Fibroblast of the aortic adventitia (primary cell): ENCODE measurements at places on chromosomes 6 and 20. TPM values are rescaled to one million over a fixed set of nuclear protein-coding genes. Genes with fewer than 3 reads are reported as not detected.
A peak's percentile ranks its signal among the peaks of the same experiment; 100 is the strongest.

DNA sequence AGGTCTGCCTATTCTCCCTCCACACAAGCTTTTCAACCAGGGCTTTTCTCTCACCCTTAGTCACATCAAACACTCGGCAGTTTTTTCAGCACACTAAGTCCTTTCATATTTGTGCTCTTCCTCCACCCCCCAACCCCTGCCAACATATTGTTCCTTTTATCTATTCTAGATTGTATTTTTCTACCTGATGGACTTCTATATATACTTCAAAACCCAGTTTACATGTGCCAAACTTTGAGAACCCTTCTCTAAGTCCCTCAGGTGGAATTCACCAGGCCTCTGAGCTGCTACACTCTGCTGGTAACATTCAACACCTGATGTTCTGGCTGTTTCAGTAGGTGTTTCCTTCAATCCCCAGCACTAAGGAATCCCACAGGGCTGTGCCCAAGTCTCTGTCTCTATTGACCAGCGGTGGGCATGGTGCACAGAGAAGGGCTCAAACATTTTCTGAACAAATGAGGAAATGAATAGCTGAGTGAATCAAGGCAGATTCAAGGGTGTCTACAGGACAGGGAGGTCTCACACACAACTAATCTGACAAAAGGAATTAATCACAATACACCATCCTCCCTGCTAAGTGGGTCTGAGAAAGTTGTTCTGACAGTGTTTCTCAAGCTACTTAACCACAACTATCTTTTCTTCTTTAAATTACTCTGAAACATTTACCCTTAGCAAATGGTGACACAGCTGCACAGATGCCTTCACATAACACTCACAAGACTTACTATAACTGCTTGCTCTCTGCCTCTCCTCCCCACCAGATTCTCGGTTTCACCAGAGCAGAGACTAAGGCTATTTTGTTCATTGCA lies 166.5 kb downstream of the TSHZ2 start:
- no peak for DNase-seq

DNA sequence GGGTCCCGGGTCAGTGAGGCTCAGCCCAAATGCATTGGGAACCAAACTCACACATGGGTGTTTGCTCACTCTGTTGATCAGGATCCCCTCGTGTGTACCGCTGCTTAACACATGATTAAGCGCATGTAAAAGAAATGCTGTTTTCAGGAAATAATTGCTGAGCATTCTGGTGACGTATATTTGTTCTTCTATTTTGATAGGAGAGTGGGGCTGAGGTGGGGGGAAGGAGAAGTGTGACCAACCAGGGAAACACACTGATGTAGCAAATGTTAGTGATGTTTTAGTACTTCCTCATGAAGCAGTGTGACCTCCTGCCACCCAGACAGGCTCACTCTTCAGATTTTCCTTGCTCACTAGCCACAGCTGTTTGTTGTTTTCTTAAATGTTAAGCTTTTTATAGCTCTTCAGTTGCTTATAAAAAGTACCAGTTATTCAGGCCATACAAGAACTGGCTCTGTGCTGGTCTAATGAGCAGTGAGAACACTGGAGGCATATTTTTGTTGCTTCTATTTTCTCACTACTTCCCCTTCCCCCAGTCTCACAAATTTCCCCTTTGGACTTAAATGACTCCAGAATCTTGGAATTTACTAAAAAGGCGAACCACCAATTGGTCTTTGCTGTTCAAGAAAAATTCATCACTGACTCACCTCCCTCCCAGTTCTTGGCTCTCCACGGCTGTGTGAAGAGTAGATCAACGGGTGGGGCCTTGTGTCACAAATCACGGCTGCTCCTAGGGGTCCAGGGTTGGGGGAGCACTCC lies 79.2 kb upstream of the BACH2 start:
- peak; percentile 77 for DNase-seq

- no peak for DNase-seq
These were observed 55.9 kb upstream of the KCNK16 start for GRCh38 chr6:39378175-39378959.

GRCh38 chr6:149566410-149567193 lies 427 bp downstream of the GINM1 start:
- peak; percentile 31 for DNase-seq

GRCh38 chr20:23002276-23002675 lies 32.8 kb upstream of the SSTR4 start:
- DNase-seq, result no peak

- peak; percentile 16 for DNase-seq
These were observed 33.3 kb downstream of the GABRR2 start for GRCh38 chr6:89281779-89282246.

GRCh38 chr6:31898383-31899011 lies 999 bp upstream of the EHMT2 start:
- peak; percentile 56 for DNase-seq

GRCh38 chr6:71376830-71377229 lies 88.2 kb downstream of the OGFRL1 start:
- DNase-seq, result no peak

DNA sequence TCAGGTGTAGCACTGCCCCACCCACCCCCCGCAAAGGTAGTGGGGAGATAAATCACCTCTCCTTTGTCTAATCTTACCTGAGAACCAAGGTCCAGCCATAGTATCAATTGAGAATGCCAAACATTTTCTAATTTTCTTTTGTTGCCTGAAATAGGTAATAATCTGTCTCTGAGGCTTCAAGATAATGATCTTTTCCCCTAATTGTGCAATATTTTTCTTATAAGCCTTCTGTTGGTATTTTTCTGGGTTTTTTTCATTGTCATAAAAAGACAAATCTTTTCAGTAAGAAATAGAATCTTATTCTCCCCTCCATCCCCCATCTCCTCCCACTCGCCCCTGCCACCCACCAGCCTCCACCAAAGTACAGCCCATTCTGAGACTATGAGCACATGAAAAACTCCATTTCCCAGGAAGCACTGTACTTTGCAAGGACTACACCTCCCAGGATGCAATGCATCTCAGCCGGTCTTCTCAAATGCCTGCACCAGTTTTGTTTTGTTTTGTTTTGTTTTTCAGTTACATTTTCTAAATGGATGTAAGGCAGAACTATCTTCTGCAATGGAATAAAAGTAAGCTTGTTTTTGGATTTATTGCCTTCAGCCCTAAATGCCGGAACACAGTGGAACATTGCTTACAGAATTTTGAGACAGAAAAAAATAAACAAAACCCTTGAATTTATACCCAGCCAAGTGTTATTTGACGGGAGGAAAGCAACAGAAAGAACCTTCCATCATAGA lies 268.0 kb downstream of the TFAP2A start:
- peak; percentile 6 for DNase-seq

DNA sequence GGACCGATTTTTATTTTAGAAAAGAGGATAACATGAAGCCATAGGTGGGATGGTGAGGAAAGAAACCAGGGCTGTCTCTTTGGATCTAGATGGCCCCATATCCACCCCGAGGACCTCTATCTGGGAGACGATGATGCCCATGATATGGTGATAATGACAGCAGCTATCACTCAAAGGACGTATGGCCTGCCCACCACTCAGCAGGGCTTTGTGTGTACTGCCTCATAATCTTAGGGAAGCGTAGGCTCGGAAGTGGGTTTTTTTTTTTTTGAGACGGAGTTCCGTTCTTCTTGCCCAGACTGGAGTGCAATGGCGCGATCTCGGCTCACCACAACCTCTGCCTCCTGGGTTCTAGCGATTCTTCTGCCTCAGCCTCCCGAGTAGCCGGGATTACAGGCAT lies 8.2 kb upstream of the TAF8 start:
- no peak for DNase-seq

GRCh38 chr6:119294984-119295383 lies 54.6 kb downstream of the MAN1A1 start:
- no peak for DNase-seq

GRCh38 chr20:39862470-39862891 lies 826.6 kb downstream of the MAFB start:
- DNase-seq, result peak; percentile 57

GRCh38 chr20:59571551-59572314 lies 32.6 kb upstream of the PHACTR3 start:
- peak; percentile 52 for DNase-seq

- peak; percentile 83 for DNase-seq
These were observed 39.0 kb downstream of the GMPR start for GRCh38 chr6:16277101-16277981.

DNA sequence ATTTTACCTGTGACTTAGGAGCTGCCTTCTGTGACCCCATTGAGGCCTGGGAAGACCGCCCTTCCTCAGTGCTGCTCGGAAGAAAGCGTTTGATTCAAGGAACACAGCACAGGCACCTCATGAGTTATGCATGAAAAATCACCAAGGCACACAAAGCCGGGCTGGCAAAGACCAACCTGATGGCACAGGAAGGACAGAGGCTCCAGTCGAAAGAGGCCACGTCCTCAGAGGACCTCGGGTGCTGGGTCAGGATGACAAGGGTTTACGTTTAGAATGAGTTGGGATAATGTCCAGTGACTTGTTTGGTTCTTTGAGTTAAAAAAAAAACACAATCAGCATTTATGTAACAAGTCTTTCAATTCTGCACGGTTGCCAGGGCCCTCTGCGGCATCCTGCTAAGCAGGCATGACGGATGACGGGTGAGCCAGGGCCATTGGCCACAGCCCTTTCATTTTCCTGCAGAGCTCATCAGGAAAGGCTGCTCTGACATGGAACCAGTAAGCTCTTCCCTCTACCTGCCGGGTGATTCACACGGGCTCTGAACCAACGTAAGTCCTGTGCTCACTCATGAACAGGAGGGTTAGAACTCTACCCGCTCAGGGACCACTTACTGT lies 112.8 kb downstream of the DACT2 start:
- DNase-seq, result no peak

GRCh38 chr6:136685540-136686108 lies 106.7 kb downstream of the MAP3K5 start:
- DNase-seq, result peak; percentile 12

- DNase-seq, result no peak
These were observed 84.5 kb downstream of the NRN1 start for GRCh38 chr6:5922230-5922629.

- no peak for DNase-seq
These were observed 197.4 kb upstream of the PRSS16 start for GRCh38 chr6:27049863-27050781.

DNA sequence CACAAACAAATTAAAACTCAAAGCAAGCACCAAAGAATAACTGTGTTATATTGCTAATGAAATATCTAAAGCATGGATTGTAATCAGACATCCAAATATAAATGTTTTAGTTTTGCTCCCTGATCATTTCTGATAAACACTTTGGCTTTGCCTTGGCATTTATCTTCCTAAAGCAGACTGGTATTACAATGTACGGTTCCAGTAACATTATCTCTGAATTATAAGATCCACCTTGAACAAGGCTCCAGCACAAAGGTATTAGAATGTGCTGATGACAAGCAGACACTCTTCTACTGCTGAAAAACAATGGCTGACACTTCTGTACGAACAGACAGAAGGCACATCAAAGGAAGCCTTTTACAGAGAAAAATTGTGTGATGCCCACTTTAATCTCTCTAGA lies 74.6 kb downstream of the INSM1 start:
- no peak for DNase-seq

- DNase-seq, result no peak
These were observed 33.2 kb downstream of the PHACTR1 start for GRCh38 chr6:12749531-12750379.

DNA sequence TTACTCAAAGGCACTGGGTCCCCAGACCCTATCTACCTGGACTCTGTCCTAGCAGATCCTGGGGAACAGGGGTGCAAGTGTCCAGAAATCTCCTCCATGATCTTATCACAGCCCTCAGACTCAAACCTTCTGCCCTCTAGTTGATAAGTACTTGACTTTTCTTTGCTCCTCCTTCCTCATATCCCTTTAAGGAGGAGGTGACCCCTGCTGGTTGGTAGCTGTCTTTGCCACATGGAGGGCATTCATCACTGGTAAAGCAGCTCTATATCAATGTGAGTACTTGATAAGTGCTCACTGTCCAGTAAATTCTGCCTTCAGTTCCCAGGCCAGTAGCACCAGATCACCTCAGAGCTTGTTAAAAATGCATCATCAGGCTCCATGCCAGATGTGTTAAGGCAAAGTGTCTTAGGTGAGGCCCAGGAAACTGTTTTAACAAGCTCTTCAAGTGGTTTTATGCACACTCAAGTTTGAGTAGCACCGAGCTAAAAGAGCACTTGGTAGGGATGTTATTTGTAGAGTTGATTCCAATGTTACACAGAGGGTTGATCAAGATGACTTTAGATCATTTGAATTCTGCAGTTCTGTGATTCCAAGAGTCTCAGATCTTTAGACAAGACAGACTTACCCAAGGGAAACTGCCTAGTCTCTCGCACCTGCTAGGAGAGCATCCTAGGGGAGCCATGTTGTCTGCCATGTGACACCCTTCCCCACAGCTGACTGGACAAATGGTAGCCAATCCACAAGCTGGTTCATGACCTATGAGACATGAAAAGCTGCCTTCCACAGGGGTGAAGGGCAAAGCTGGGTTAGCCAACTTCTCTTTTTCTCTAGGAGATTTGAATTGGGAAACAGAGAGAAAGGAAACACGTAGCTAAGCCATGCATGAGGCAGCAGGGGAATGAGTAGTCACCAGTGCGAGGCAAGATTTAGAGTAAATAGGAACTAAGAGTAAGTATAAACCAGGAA lies 18.6 kb downstream of the TREML2 start:
- peak; percentile 60 for DNase-seq

GPR6 gene
- not detected in 2 replicates for total RNA-seq

SLC52A3 gene
- total RNA-seq, result not detected in 2 replicates

MEP1A gene
- not detected in 2 replicates for total RNA-seq

RTF2 gene
- 61.5 and 66.1 TPM in 2 replicates for total RNA-seq

LSM2 gene
- 49.5 and 88.3 TPM in 2 replicates for total RNA-seq

SLC22A2 gene
- total RNA-seq, result not detected in 2 replicates

OLIG3 gene
- total RNA-seq, result 0.74 TPM in 1 of 2 replicates, not detected in the other

FOXQ1 gene
- 1.3 TPM in 1 of 2 replicates, not detected in the other for total RNA-seq

ZHX3 gene
- 22.1 and 47.2 TPM in 2 replicates for total RNA-seq

HAO1 gene
- not detected in 2 replicates for total RNA-seq
